ENCODE measurements at places on chromosomes 3 and 15. TPM values are rescaled to one million over a fixed set of nuclear protein-coding genes. Genes with fewer than 3 reads are reported as not detected.

The PRICKLE2 gene
- total RNA-seq, result 27.9 TPM

The PEX11A gene
- total RNA-seq, result 17.3 TPM

DNA sequence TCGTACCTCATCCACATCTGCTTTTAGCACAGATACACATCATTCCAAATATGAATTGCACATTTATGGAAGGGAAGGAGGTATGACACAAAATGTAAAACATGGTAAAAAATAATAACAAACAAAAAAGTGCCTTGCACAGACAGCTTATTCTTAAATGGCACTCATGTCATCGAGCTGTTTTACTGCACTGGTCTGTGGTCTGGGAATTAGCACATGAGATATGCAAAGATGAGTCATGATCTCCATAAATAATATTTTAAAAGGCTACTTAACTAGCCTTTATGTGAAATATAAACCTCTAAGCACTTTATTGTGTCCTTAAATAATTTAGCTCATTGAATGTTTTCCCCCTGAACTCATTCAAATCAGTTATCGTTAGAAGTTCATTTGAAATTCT is 142.2 kb upstream of the ZNF385D start:
- H3K4me1 ChIP-seq, result no peaks in the 10 kb centered on the region
- no peak overlapping the region for H3K27ac ChIP-seq
- no peak overlapping the region for H3K4me3 ChIP-seq
- DNase-seq, result no peak
- H3K27me3 ChIP-seq, result no peaks in the 10 kb centered on the region
- H3K36me3 ChIP-seq, result no peaks in the 10 kb centered on the region

DNA sequence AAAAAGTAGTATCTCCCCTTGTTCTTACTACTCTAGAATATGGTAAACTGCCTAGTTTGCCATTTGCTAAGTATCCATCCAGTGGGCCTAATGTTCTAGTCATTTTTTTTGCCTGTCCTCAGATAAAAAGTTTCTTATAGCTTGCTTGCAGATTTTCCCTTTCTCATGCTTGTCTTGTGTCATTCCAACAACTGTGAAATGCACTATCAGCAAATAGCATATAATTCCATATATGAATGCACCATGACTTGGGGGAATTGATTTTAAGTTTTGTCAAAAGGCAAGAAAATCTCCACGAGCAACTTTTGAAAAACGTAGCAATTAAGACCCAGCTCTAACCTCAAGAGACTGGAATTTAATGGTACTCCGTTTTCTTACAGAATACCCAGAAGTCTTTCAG is 286.2 kb upstream of the GPR149 start:
- no peak overlapping the region for H3K27ac ChIP-seq
- H3K27me3 ChIP-seq, result no peaks in the 10 kb centered on the region
- H3K36me3 ChIP-seq, result no peaks in the 10 kb centered on the region
- no peak overlapping the region for H3K4me3 ChIP-seq

DNA sequence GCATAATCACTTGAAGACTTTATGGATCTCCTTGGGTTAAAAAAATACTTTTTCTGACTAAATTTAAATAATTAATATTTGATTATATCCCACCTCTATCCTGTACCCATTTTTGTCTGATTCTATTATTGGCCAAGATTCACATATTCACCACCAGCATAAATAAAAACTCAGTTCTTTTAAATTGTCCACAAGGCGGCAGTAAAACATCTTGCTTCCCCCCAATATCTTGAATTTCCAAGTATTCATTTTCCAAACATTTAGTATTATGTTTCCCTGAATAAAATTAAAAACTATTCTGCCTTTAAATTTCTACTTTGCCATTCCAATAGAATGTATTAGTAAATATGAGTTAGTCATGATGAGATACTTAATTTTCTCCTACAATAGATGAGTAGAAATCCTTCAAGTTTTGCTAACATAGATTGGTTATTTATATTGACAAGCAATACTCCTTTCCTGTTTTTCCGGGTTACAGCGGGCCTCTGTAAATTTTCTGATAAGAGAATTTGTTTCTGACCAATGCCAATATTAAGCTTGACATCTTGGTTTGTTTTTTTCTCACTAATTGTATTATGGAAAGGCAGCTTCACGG is 218.7 kb upstream of the MDFIC2 start:
- no peaks in the 10 kb centered on the region for H3K36me3 ChIP-seq
- H3K4me1 ChIP-seq, result peaks cover 9% of the 10 kb centered on the region
- no peak overlapping the region for H3K4me3 ChIP-seq
- no peak for DNase-seq
- no peaks in the 10 kb centered on the region for H3K27me3 ChIP-seq

GRCh38 chr3:93969443-93969842 is 4.3 kb downstream of the PROS1 start:
- H3K36me3 ChIP-seq, result no peaks in the 10 kb centered on the region
- peaks cover 44% of the 10 kb centered on the region for H3K4me1 ChIP-seq
- H3K4me3 ChIP-seq, result no peak overlapping the region
- peak overlapping the region; percentile 51 for H3K27ac ChIP-seq
- H3K27me3 ChIP-seq, result no peaks in the 10 kb centered on the region

GRCh38 chr3:151315136-151315535 is 1.5 kb downstream of the GPR87 start:
- H3K27ac ChIP-seq, result no peak overlapping the region
- DNase-seq, result no peak
- no peaks in the 10 kb centered on the region for H3K4me1 ChIP-seq
- H3K27me3 ChIP-seq, result no peaks in the 10 kb centered on the region

Data from thoracic aorta (tissue), 2 donors.